Neural crest cell (in vitro differentiated cells): ENCODE measurements at places on chromosomes 5 and 9.

GRCh38 chr5:13664377-13664776 is 280.1 kb downstream of the DNAH5 start:
- no peak for DNase-seq

DNA sequence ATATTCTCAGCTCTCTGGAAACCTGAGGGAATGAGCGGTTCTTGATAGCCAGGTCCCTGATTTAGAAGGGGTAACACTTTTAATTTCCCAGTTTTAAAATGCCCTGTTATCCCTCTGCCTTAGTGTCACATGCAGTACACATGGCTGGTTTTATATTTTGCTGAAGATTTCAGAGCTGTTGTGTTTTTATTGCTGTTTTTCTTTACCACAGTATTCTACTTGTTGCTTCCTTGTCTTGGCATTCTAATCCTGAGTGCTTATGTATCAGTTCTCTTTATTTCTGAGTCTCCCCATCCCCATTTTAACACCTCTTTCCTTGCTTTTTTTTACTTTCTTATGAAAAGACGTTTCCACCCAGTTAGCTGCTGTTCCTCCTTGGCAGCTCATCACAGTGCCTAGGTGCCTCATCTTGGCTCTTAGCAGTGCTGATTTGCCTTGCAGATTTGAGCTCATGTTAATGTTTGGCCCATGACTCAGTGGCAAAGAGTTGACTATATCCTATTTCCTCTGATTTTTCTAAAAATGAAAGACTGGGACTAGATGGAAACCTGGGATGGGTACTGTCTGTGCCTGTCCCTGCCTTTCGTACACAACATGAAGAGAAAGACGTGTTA is 3.7 kb downstream of the MTRR start:
- DNase-seq = no peak

DNA sequence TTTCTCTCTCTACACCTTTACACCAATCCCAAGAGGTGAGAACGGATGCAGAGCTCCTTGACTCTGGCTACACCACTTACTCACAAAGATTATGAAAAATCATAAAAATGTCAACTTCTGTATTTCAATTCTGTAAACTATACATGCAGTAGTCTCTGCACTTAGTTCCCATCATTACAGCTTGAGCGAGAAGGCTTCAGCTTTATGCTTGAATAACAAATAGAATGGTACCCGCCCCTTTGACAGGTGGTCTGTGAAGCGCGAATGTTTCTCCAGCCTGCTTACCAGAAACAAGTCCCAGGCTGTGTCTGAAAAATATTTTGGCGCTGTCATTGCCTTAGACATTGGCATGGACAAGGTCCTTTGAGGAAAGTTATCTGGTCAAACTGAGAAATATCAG is 562.4 kb upstream of the CLINT1 start:
- DNase-seq = no peak

DNA sequence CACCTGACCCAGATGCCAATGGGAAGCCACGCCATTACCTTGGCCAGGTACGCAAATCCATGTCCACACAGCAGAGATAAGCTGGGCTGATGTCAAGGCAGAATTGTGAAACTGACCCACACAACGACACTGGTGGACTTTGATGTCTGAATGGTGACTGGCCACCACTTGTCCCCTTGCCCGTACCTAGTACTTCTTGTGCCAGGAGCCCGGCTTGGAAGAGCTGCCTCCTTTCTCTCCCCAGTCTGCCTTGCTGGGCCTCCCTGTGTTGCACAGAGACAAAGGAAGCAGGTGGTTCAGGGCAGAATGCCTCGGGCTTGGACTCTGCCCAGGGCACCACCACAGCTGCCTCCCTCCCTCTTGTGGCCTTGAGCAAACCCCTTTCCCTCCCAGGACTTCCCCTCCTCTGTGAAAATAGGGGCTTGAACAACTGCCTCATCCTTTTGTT is 23.3 kb downstream of the PTGES2 start:
- DNase-seq = no peak

GRCh38 chr5:134574521-134574920 is 49.1 kb downstream of the JADE2 start:
- DNase-seq = no peak

- peak; percentile 12 for DNase-seq
Observed at GRCh38 chr9:13427587-13427986, 148.1 kb upstream of the MPDZ start.

DNA sequence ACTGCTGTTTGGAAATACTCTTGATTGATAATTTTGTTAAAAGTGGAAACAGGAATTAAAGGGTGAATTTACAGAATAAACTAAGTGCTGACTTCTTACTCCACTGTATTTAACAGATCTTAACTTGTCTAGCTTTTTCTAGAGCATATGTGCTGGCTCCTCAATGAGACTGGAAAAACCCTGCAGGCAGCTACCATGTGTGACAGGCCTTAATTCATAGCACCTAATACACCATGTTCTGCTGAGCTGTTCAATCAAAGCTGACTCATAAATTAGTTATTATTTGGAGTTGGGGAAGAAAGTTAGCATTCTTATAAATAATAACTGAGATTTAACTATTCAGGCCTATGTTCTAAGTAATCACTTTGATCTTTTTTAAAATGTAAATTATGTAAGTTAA is 29.4 kb downstream of the CTNNAL1 start:
- no peak for DNase-seq

DNA sequence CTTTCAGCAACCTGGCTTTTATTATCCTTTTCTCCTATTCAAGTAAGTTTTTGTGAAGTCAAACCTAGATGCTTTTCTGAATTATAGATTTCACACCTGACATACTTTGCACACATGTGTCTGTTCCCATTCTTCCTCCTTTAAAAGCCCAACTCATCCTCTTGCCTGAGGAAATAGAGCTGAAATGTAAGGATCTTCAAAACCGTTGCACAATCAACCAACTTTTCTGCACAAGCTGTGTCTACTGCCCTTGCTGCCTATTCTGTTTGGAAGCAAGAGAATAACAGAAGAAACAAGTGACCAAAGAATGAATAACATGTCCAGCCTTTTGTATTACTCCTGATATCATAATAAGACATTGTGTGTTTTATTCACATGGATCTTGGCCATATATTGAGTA is 95.1 kb upstream of the ITGA1 start:
- DNase-seq = no peak

DNA sequence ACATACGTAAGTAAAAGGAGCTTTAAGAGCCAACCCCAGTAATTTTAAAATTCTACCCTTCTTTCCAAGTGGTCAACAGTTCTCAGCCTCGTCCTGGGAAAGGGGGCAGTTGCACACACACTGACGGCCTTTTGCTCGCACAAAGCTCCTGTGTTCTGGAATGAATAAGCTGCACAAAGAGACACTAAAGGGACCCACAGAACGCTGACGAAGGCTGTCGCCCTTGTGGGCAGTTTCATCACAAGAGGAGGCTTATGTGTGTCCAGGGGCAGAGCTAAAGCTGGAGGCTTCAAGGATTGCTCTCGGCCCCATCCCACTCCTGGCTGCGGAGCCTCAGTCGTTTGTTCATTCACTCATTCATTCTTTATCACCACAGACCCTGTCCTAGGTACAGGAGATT is 67.0 kb upstream of the NEK6 start:
- peak; percentile 21 for DNase-seq
